ENCODE measurements at places on chromosomes 2 and 18. TPM values are rescaled to one million over a fixed set of nuclear protein-coding genes. Genes with fewer than 3 reads are reported as not detected.
A peak's percentile ranks its signal among the peaks of the same experiment; 100 is the strongest.

ITGA4 gene
- total RNA-seq, result 71.0 TPM

TMEM247 gene
- total RNA-seq, result not detected

EVX2 gene
- not detected for total RNA-seq

BCL11A gene
- 7.6 TPM for total RNA-seq

OBSL1 gene
- 75.2 TPM for total RNA-seq

BBS5 gene
- 12.5 TPM for total RNA-seq

SOS1 gene
- 22.4 TPM for total RNA-seq

XDH gene
- total RNA-seq, result 0.71 TPM

RAB27B gene
- 8.2 TPM for total RNA-seq

DAPL1 gene
- not detected for total RNA-seq

ALPP gene
- total RNA-seq, result 25.8 TPM

OTOS gene
- total RNA-seq, result not detected

CRYGD gene
- total RNA-seq, result not detected

DNA sequence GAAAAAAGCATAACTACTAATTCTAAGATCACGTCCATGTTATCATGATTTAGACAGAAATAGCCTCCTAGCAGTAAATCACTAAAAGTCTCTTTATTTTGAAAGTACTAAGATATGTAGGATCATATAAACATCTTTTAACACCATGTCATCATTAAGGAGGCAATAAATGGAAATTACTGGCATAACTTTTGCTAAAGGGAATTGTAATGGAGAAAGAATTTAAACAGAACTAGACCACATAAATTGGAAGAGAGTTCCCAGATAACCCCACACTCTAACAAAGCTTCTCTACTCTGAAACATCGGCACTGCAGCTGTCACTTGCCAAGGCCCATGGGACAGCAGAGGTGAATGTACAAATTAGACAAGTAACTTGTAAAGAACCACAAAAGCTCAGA, 29.5 kb downstream of the STK39 start:
- DNase-seq, result no peak

- peak; percentile 28 for DNase-seq
Measured at GRCh38 chr2:36781907-36782720, 85.6 kb downstream of the VIT start.

DNA sequence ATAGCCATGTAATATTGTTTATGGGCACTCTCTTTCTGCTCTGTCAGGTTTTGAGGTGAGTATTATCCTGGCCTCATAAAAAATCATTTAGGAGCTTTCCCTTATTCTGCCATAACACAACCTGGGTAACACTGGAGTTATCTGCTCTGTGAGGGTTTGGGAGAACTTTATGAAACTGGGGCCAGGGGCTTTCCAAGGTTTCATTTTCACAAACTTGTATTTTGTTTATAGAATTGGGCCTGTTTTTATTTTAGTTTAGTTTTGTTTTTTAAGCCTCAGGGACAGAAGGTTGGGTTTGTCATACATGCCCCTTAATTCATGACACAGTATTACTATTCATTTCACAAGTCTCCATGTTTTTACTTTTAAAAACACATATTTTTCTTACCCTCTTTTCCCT, 83.5 kb downstream of the IRS1 start:
- DNase-seq, result no peak

GRCh38 chr2:106582148-106583143, 95.3 kb downstream of the CD8B2 start:
- peak; percentile 94 for DNase-seq

DNA sequence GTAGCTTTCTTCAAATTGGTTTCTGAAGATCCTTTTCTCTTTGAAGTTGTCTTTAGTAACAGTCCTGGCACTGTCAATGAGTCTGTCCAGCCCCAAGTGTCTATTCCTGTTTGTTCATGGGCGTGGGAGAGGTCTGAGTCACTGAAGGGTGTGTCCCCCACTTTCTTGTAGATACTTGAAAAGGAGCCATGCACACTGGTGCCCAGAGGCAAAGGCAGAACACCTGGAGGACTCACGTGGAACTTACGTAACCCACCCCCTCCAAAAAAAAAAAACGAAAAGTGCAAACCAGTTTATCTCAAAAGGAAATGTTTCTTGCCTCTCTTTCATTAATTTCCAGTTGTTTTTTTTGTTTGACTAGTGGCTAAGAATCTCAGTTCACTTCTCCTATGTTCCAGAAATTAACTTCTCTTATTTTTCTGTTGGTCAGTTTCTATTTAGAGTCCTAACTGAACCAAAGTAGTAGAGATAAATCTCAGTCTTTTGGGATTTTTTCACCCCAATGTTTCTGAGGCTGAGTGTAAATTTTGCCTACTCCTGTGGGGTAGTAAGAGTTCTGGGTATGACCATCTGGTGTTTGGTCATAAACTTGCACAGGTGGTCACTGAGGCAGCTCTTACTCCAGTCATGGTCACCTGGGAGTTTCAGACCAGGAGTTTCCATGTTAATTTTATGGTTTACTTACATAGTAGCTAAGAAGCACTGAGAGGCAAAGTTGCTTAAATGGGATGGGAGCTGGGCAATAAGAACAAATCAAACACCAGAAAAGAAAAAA, 54.9 kb downstream of the DSC3 start:
- DNase-seq, result peak; percentile 3

GRCh38 chr18:75937306-75937705, 509.8 kb upstream of the SMIM21 start:
- no peak for DNase-seq

GRCh38 chr2:95526360-95527341, 42.1 kb upstream of the TRIM43B start:
- DNase-seq, result peak; percentile 86

DNA sequence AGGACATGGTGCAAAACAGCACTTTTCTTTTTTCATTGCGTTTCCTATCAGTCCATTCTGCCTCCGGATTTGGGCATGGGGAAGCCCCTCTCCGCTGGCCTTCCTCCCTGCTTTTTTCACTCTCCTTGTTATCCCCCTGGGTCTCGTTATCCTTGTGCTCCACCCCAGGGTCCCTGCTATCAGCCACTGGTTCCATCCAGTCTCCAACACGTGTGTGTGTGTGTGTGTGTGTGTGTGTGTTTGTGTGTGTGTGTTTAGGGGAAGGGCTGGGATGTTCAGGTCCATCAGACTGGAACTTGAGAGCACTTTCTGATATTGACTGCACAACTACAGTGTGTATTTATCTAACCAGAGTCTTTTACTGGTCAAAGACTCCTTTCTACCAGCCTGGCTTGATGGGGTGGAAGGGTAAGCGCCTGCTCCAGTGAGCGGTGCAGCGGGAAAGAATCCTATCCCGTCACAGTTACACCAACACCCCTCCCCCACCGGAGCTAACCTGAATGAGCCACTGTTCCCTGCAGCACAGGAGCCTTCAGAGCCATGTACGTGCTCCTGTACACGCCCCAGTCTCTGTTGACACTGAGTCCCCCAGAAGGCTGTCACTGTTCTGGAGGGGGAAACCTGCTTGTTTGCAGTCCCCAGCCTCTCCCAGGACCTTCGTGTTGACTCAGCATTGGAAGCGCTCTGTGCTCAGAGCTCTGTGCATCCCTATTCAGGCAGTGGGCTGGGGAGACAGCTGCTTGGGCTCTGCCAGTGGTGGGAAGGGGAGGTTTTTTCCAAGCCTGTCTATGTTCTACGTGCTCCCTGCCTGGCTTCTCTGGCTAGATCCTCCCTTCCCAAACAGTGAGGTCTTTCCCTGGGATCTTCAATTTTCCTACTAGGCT, 4.6 kb downstream of the INHA start:
- DNase-seq, result peak; percentile 86

DNA sequence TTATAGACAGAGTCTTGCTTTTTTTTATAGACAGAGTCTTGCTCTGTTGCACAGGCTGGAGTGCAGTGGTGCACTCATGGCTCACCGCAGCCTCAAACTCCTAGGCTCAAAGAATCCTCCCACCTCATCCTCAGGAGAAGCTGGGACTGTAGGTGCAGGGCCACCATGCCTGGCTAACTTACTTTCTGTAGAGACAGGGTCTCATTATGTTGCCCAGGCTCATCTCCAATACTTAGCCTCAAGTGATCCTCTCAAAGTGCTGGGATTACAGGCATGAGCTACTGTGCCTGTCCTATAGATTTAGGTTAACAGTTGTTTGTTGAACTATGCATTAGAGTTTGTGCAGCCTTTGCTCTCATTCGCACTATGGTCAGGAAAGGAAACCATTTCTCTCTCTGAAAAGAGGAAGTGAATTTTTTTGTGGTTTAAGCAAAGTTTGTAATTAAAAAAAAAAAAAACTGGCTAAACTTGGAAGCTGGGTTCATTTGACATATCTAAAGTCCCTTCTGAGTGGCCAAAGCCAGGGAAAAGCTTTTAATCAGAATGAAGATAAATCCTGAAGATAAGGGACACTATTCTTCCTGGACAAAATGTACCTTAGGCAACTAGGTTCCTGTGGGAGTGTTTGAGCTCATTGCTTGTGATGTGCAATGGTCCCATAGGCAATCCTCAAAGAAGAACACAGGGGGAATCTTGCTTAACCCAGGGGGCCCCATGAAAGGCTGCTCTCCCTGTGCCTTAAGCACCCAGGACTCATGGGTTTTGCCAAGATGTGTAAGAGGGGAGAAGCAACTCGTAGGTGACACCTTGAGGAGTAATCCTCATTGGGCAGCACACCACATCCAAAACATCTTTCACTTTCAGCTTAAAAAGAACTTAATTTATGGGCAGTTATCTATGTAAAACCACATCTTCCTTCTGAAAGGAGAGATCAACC, 201.7 kb downstream of the MREG start:
- no peak for DNase-seq

DNA sequence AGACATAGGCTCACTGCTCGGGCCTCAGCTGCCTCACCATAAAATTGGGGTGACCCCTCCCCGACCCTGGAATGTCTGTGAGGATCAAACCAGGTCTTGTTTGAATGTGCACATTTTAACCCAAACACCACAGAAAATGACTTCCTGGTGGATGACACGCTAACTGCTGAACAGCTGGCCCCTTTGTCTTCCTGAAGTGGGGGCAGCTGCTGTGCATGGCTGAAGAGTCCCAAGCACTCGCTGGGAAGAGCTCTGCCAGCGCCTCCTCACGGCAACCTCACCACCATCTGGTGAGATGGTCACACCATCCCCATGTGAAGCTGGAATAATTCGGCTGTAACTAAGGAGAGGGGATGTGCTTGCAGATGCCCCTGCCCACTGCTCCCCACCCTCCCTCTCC, 34.0 kb downstream of the AQP12A start:
- no peak for DNase-seq

GRCh38 chr2:234771176-234771575, 180.6 kb upstream of the SH3BP4 start:
- DNase-seq, result no peak

DNA sequence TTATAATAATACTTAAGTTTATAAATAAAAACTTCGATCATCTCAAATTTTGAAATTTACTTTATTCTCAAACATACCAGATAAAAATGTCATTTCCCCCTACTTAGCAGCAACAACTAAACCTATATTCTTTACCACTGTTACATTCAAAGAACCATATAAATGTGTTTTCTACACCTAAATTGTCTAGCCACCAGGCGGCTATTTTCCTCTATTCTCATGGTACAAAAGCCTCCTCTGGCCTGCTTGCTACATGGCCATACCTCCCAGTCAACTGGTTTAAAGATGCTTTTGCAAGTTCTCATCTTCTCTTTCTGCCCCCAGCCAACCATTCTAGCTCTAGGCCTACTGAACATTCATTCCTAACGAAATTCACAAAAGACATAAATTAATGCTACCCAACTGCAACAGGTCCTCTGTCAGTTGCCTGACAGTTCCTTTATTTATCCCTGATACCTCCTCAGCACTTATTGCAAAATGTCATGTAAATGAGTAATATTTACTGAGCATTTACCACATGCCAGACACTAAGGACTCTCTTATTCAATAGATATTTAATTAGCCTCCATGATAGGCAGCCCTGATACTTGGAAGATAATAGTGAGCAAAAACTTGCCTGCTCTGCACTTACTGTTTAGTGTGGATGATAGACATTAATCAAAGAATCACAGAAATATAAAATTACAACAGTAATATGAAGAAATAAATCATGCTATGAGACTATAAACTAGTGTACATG, 5.0 kb downstream of the C1D start:
- no peak for DNase-seq

DNA sequence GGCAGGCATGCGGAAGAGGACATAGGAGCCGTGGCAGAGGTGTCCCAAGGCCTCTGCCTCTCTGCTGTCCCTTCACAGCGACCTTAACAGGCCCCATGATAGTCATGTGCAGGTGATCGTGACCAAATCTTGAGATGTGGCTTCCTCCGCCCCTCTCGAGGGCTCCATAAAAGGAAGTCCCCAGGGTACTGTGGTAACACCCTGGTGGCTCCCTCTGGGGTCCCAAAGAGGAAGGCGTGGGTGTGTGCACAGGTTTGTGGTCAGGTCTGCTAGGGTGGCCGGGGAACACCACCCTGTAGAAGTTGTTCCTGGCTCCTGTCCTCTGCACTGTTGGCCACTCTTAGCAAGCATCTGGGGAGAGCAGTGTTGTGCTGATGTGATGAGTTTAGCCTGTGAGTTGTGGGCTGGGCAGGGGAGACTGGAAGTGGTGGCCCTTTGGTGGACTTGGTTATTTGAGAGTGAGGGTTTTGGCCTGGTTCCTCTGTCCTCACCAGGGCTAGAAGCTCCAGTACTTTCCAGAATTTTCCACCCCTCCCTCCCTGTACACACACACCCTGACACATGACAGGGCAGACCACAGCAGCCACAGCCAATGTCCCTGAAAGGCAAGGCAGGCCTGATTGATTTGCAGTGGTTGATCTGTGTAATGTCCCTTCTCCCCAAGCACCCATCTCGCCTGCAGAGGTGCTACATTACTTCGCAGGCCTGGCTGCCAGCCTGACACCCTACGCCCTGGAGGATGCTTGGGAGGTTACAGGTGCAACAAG, 68.9 kb upstream of the BOD1L2 start:
- no peak for DNase-seq

GRCh38 chr2:227325839-227326195, 766 bp downstream of the MFF start:
- peak; percentile 35 for DNase-seq

DNA sequence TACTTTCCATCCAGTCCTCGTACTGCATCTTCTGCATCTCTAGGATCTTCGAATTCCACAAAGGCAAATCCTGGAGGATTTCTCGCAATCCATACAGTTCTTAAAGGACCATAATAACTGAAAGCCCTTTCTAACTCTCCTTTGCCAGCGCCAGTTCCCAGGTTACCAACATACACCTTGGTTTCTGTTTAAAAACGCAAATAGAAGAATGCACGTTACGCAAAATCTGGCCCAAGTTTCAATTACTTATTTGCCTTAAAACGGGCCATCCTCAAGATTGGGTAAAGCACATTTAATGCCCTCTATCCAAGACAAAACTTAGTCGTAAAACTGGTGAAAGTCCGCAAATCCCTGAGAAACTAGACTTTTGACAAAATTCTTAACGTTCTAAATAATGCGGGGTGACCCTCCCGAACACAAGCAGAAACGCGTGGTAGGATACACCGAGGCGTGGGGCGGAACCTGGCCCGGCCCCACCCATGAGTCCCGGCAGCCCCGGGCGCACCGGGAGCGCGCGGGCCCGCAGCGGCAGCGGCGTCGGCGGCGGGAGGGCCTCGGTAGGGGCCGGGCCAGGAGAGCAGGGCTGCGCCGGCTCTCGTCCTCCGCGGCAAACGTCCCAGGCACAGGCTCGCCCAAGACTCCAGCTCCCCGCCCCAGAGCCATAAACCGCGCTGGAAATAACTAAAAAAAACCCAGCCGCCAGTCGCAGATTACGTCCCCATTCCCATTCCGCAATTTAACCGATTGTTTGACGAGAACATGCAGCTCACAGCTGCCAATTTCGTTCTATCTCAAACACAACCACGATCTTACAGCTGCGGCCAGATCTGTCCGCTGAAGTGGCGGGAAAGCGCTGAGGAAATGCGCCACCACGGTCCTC, 910 bp downstream of the SRSF7 start:
- DNase-seq, result peak; percentile 58
